CD4-positive, alpha-beta T cell treated with Interleukin-2 at 100 ng/mL for 4 hours (primary cell): ENCODE measurements at places on chromosomes 5 and 9.

GRCh38 chr9:17462869-17463464, 115.9 kb upstream of the SH3GL2 start:
- peak; percentile 17 for DNase-seq

GRCh38 chr5:97797994-97798451, 615.0 kb upstream of the RIOK2 start:
- no peak for DNase-seq

DNA sequence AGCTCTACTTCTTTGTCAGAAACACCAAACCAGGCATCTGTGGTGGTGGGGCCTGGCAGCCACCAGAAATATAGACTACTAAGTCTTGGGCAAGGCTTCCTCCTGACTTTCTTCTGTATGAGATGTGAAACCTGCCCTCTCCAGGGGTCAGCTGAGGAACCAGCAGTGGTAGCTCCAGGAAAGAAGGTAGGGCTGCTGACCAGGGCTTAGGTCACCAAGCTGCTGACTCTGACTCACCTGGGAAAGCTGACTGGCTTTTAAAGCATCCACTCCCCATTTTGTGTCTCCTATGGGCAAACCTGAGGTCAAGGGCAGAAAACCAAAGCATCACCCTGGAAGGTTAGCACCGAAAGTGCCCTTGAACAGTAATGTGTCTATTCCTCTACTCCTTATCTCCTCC, 10.4 kb upstream of the SH3TC2 start:
- DNase-seq: no peak

- no peak for DNase-seq
These were observed 735 bp downstream of the DMRT3 start for GRCh38 chr9:976943-977837.

DNA sequence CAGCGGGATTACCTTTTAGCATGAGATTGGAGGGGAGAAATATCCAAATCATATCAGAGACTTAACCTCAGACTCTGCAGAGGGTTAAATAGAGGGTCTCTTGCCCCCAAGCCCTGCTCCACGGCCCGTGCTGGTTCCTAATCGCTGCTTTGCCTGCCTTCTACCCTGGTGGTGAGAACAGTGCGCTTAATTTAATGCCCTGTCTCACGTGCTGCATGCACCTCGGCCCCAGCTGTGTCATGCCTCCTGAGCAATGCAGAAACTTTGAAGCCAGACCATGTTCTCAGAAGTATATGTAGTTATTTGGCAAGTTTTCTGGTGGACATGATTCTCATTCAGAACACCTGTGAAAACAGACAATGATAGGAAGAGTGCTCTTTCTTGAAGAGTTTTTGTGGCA, 1.4 kb downstream of the OTULIN start:
- peak; percentile 72 for DNase-seq

- DNase-seq: no peak
These were observed 8.1 kb downstream of the SETD9 start for GRCh38 chr5:56917534-56917933.

DNA sequence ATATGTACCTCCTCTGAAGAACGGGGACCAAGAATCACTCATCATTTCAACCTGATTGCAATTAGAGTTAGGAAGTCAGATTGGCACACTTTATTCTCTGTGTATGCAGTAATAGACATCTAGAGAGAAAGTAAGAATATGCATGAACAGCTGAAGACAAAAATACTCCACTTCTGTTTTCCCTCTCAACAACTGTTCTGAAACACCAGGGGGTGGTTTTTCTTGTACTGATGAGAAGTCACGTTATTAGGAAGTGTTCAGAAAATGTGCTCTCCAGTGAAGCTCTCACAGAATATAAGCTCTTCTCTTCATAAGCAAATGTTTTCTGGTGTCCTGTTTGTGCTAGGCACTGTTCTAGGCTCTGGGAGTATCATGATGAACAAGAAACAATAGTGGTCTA, 531.7 kb upstream of the C9orf72 start:
- no peak for DNase-seq

- no peak for DNase-seq
These were observed 115.8 kb upstream of the FBXL7 start for GRCh38 chr5:15384176-15384575.

GRCh38 chr9:21778304-21778703, 24.1 kb upstream of the MTAP start:
- peak; percentile 6 for DNase-seq

DNA sequence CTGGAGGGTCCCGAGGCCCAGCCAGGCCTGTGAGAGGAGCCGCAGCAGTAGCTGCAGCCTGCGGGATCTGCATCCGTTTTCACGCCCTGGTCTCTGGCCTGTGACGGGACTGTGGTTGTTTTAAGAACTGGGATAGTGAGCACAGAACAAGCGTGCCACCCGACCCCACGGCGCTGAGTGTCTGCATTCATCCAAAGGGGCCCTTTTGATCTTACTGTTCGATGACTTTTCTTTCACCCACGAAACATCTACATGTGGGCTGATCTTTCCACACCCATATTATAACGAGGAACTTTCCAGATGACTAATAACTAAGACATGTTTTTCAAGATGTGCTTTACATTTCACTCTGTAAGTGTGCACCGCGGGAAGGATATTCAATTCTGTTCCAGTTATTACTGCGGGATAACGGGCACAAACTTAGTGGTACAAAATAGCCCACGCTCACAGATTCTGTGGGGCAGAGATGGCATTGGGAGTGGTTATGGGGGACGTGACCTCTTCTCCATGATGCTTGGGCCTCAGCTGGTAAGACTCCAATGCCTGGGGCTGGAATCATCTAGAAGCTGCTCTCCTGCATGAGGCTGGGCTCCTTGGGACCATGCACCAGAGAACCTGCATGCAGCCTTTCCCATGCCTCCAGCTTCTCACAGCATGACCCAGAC, 165.0 kb downstream of the SYK start:
- no peak for DNase-seq

DNA sequence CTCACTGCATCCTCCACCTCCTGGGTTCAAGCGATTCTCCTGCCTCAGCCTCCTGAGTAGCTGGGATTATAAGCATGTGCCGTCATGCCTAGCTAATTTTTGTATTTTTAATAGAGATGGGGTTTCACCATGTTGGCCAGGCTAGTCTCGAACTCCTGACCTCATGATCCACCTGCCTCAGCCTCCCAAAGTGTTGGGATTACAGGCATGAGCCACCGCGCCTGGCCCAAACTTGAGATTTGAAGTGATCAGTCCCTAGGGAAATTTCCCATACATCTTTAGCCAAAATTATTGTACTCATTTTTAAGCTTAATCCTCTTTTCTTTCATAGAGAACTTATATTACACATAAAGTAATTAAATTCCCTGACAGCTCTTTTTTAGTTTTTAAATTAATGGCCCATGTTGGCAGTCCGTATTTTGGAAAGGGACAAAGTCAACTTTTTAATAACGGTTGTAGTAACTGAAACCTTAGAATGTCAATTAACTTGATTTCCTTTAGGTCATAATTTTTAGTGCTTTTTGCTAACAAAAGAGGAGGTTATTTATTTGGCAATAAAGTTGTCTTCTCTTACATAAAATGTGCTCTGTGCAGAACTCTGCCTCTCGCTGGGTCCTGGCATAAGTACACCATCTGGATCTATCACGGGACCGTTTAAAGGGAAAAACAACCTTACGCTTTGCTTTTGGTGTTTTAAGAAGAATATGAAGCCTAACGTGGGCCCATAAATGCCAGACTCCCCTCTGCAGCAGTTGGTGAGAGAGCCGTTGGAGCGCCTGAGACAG, 142.3 kb upstream of the OTULINL start:
- DNase-seq: no peak

DNA sequence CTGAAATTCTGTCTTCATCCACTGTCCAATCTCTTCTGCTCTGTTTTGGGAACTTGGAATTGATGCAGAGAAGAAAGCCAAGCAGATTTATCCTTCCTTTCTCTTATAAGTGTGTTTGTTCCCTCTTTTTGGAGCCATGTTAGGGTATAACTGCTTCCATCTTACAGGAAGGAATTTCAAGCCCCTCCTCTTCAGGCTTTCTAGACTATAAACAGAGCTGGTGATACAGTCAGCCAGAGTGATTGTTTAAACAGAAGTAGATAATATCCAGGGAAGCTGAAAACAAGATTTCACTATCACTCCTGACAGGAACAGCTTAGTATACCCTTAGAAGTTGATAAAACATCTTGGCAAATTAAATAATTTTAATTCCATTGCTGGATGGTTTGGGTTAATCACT, 102.1 kb upstream of the DMRT1 start:
- no peak for DNase-seq

DNA sequence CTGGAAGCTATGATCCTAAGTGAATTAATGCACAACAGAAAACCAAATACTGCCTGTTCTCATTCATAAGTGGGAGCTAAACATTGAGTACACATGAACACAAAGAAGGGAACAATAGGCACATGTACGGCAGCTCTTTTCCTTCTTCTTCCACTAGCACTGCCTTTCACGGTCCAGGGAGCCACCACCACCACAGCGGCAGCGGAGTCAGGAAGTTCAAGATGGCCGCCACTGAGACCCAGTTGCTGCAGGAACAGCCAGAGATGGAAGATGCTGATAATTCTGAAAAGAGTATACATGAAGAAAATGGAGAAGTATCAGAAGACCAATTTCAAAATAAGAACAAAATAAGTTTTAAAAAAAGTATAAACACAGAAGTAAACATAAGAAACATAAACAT, 39.5 kb upstream of the TNFSF15 start:
- no peak for DNase-seq

- DNase-seq: no peak
These were observed 52.9 kb downstream of the BARX1 start for GRCh38 chr9:93902051-93902779.

- DNase-seq: no peak
These were observed 2.0 kb upstream of the ANP32B start for GRCh38 chr9:97980918-97981845.

DNA sequence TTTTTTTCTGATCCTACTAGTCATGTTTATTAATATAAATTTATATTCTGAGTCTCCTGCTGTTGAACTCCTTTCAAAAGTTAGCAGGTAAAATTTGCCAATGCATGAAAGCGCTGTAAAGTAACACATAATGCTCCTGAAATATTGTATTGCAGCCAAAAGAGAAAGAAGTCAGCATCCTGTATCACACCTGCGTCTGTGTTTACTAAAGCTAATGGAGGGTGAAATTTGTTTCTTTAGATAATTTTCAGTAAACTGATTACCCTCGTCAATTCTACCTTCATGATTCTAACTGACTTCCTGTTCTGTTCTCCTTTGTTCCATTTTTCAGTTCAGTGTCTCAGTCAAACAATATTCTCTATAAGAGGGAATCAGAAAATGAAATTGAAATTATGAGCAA, 415.4 kb downstream of the CDH9 start:
- no peak for DNase-seq

GRCh38 chr5:59471463-59471862, 422.1 kb downstream of the PDE4D start:
- no peak for DNase-seq

- no peak for DNase-seq
These were observed 346.9 kb downstream of the NFIB start for GRCh38 chr9:13967011-13967410.

- no peak for DNase-seq
These were observed 9.4 kb upstream of the NACC2 start for GRCh38 chr9:136104488-136104800.

GRCh38 chr9:27367921-27368315, 71.0 kb upstream of the EQTN start:
- DNase-seq: no peak

GRCh38 chr9:107348836-107349235, 65.8 kb downstream of the RAD23B start:
- DNase-seq: no peak

GRCh38 chr9:93236541-93237206, 52.7 kb downstream of the WNK2 start:
- DNase-seq: peak; percentile 8

DNA sequence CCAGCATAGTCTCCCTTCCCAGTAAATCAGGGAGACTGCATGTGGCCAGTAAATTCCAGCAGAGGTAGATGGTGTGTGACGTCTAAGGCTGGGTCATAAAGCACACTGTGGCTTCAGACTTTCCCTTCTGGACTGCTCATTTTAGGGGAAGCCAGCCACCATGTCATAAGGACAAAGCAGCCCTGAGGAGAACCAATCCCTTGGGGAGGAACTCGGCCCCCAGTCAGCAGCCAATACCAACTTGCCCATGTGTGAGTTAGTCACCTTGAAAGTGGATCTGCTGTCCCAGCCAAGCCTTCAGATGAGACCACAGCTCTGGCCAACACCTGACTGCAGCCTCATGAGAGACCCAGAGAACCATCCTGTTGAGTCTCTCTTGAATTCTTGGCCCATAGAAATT, 14.7 kb upstream of the NINJ1 start:
- no peak for DNase-seq

GRCh38 chr5:73433982-73434342, 14.6 kb downstream of the FOXD1 start:
- no peak for DNase-seq

GRCh38 chr5:124962735-124963134, 216.3 kb upstream of the ZNF608 start:
- DNase-seq: no peak

GRCh38 chr5:139698490-139699146, 50.5 kb downstream of the CXXC5 start:
- DNase-seq: no peak

GRCh38 chr5:38618154-38618553, 61.7 kb upstream of the LIFR start:
- DNase-seq: no peak

GRCh38 chr9:127388037-127388855, 8.7 kb upstream of the SLC2A8 start:
- DNase-seq: peak; percentile 90

DNA sequence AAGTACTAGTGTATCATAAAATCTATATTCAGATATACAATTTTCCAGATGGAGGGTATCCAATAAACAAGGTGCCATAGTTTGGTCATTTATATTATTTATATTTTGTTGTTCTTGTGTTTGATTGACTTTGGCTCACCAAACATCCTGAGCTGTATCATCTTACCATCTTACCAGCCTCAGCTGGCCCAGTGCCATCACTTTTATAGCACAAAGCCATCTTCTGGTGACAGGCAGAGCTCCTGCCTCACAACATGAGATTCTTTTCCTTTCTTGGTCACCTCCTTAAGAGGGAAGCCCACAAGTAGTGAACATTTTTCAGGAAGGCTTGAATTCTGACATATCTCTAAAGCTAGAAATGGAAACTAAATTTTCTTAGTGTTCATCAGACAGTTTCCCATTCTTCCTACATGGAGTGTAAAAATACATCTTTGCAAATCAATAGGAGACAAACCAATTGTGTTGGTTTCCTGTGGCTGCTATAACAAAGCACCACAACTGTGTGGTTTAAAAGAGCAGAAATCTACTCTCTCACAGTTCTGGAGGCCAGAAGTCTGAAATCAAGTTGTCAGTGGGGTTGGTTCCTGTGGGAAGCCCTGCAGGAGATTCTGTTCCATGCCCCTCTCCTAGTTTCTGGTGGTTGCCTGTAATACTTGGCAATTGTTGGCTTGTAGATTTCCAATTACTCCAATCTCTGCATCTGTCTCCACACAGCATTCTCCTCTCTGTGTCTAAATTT, 341.8 kb downstream of the MAN2A1 start:
- DNase-seq: peak; percentile 9

- no peak for DNase-seq
These were observed 42.6 kb downstream of the HMGCS1 start for GRCh38 chr5:43270645-43271044.

- DNase-seq: peak; percentile 2
These were observed 589.1 kb downstream of the MTRR start for GRCh38 chr5:8458038-8458383.
